ENCODE measurements at places on chromosomes 16 and 17.

DNA sequence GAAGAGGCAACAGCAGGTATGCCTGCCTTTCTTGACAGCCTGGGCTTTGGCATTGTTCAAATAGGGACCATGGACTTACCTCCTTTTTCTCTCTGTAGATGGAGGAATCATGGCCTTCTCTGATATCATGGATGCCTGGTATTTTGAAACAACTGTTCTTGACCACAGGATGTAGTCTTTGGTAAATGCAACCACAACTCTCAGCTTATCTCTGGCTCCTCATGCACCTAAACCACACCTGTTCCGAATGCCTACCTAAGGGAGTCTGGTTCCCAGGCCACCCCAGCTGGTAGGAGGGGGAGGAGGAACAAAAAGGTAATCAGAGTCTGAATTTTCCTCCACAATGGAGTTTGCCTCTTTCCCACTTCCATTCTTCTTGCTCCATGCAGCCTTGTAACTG is 18.8 kb downstream of the CDK5RAP3 start:
- DNase-seq, result no peak

DNA sequence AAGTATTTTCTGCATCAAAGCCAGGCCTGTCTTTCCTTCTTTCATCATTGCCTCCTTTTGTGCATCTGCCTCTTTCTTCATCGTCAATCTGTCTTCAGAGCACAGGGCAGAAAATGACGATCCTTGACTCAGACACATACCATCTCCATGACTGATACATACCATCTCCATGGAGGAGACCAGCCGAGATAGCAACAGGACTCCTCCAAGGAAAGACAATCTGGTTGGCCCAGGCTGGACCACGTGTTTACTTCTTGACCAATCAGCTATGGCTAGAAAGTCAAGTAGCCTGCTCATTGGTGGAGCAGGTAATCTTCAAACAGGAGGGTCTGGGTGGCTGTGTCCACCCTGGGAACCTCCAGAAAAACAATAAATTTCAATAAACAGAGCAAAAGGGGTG is 164.6 kb downstream of the CPPED1 start:
- no peak for DNase-seq

GRCh38 chr17:17130077-17130844 is 75.9 kb downstream of the PLD6 start:
- no peak for DNase-seq

- DNase-seq, result peak; percentile 53
Measured at GRCh38 chr17:7219812-7220592, at the start of the genes ACADVL and DLG4. ACADVL (plus strand) TSS chr17:7219938; CDS start chr17:7219985, 47 bp downstream. DLG4 (minus strand) TSS chr17:7219836.

DNA sequence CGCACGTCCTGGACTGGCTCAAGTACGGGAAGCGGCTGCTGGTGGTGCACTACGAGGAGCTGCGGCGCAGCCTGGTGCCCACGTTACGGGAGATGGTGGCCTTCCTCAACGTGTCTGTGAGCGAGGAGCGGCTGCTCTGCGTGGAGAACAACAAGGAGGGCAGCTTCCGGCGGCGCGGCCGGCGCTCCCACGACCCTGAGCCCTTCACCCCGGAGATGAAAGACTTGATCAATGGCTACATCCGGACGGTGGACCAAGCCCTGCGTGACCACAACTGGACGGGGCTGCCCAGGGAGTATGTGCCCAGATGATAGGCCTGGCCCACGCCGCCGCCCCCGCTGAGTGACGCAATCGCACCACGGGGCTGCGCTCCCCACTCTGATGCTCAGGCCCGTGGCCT is 50.2 kb downstream of the WSCD1 start:
- no peak for DNase-seq

GRCh38 chr16:71172481-71173207 is 57.9 kb downstream of the HYDIN start:
- no peak for DNase-seq

GRCh38 chr17:18992454-18993130 is 12.0 kb downstream of the FAM83G start:
- no peak for DNase-seq

DNA sequence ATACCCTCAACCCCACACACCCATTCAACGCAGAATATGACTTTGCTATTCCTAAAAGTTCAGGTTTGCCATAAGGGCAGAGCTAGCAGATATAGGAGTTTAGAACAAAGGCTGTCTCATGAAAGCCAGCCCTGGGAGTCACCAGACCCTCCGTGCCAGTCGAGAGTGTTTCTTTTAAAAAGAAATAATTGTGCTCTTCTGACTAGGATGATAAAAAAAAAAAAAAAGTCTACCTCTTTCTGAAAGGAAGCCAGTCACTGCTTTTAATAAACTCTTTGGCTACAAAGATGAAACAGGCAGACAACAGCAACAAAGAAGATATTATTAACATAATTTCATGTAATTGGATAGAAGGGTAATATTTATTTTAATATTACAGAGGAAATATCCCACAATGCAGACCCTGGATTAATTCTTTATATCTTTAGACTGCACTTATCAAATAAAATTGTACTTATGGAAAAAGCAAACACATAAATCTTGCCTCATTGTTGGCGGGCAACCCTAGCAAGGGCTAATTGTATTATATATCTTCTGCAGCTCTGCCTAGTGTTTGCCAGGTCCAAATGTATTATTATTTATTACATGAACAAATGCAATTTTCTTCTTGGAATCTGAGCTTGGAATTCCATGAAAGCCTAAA is 277.5 kb upstream of the DYNLRB2 start:
- no peak for DNase-seq

GRCh38 chr17:3532106-3532858 is 25.3 kb downstream of the TRPV3 start:
- DNase-seq, result no peak

- DNase-seq, result no peak
Measured at GRCh38 chr16:89265647-89266046, 48.1 kb downstream of the ZNF778 start.

GRCh38 chr16:88630433-88630832 is 7.9 kb upstream of the IL17C start:
- no peak for DNase-seq

DNA sequence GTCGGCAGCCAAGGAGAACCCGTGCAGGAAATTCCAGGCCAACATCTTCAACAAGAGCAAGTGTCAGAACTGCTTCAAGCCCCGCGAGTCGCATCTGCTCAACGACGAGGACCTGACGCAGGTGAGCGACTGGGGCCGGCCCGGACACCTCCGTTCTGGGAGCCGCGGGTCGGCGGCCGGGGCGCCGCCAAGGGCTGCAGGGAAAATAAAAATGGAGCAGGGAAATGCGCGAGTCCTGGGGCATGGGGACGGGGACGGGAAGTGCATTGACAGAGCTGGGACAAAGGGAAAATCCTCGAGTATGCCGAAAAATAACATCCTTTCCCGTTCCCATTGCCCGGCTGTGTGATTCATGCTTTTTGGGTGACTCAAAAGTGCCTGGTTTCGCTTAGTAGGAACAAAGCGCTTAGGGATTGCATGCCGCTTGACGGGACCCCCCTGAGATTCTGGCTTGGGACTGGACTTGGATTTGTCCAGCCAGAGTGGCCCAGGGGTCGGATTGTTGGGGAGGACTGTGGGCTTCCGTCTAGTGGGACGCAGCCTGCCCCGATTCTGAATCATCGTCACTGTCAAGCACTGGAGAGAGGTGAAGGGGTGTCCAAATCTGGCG is 699 bp downstream of the MPRIP start:
- DNase-seq, result no peak
